ENCODE measurements at places on chromosomes 12 and 14.

DNA sequence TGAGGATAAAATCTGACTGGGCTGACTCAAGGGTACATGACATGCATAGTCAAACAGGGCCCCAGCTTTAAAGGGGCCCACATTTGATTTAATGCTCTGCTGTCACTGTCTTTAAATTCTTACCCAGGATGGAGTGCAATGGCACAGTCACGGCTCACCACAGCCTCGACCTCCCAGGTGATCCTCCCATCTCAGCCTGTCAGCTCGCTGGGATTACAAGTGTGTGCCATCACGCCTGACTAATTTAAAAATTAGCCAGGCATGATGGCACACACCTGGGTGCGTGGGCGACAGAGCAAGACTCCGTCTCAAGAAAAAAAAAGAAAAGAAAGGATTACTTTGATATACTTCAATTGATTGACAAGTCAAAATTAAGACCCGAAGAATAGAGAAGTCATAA lies 9.2 kb upstream of the PLBD1 start:
- no peak for DNase-seq

DNA sequence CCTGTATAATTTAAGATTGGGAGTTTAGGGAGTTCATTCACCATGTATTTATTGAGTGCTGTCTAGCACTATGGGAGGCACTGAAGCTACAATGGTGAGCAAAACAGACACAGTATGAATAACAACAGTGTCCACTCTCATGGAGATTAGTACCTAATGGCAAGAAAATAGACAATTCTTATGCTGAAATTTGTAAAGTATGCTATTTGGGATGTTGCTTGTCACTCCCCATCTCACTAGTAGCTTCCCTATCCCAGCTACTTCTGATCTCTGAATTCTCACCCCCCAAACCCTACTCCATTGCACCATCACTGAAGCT lies 4.0 kb downstream of the GDF11 start:
- no peak for DNase-seq

- DNase-seq = no peak
Observed at GRCh38 chr12:18470251-18470650, 208.9 kb downstream of the PIK3C2G start.

GRCh38 chr12:67624355-67624754 lies 24.2 kb upstream of the DYRK2 start:
- no peak for DNase-seq

- no peak for DNase-seq
Observed at GRCh38 chr12:113387631-113388030, 16.1 kb downstream of the SDS start.

DNA sequence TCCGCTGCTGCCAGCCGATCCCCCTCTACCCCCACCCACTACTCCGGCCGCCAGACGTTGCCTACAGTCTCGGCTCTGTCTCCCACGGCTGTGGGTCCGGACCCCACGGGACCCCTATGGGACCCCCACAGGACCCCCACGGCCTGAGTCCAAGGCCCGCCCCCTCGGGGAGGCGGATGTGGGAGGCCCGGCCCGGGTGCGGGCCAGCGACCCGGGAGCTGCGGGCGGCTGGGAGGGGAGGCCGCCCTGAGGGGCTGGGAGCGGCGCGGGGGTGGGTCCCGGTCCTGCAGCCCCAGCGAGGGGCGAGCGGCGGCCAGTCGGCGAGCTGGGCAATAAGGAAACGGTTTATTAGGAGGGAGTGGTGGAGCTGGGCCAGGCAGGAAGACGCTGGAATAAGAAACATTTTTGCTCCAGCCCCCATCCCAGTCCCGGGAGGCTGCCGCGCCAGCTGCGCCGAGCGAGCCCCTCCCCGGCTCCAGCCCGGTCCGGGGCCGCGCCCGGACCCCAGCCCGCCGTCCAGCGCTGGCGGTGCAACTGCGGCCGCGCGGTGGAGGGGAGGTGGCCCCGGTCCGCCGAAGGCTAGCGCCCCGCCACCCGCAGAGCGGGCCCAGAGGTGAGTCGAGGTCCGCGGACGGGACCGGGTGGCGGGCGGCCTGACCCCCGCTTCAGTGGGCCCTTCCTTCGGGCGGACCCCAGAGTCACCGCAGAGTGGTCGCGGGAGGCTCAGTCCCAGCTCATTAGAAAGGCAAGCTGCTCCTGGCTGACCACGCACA lies at the start of gene ACVRL1:
Gene ACVRL1, plus strand, starts transcription at position 422 of the 773 bp plus-strand sequence. CDS start 4,971 bp downstream, outside the sequence.
- peak; percentile 43 for DNase-seq
